H1 (cell line): ENCODE measurements at places on chromosomes 3 and 15. TPM values are rescaled to one million over a fixed set of nuclear protein-coding genes. Genes with fewer than 3 reads are reported as not detected.

- DNase-seq = no peak
Observed at GRCh38 chr3:172698631-172699030, 12.2 kb downstream of the NCEH1 start.

- no peak for DNase-seq
Observed at GRCh38 chr15:92902737-92903593, 2.8 kb downstream of the CHD2 start.

- no peak for DNase-seq
Observed at GRCh38 chr3:120568202-120568531, 28.0 kb upstream of the NDUFB4 start.

GRCh38 chr15:96088650-96089049 lies 241.8 kb upstream of the NR2F2 start:
- no peak for DNase-seq

DNA sequence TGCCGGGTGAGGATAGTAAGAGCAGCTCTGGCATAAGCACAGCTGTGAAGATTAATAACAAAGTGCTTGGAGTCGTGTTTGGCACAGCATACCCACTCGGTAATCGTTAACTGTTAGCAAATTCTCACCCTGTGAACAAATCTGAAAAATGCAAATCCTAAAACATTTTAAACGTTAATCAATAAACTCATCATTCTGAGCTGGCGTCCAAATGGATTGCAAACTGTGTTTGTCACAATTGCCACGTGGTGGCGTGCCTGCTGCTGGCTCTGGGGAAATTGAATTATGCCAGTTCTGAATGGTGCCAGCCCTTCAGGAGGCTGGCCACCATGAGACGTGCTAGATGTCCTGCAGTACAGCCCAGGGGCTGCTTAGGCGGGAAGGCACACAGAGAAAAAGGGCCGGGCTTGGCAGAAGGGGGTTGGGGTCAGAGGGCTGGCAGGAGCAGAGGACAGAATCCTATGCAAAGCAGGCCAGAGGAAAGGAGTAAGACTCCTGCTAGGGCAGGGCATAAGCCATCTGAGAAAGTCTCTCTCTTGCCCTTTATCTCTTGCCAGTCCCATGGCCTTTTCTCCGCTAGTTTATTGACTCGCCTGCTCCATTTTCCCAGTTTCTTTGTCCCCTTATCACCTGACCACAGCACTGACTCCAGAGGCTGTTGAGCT lies 22.1 kb upstream of the POLG start:
- no peak for DNase-seq

SEMA6D gene
- 2.2 and 3.7 TPM in 2 replicates for total RNA-seq
